Inflammatory macrophage (primary cell): ENCODE measurements at places on chromosomes 4 and X.

DNA sequence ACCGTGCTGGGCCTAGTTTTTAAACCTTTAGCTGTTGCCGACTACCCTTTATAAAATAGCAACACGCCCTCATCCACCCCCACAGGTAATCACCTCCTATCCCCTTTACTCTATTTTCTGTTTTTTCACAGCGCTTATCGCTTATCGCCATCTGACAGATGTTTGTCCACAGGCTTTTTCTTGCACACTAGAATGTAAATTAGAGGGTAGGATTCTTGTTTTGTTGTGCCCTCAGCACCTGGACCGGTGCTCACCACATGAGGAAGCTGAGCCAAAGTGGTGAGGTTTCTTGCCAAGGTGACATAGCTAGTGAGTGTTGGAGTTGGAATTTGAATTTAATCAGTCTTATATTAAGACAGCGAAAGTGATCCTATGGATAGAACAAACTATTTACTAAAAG is 2.9 kb upstream of the RBBP7 start:
- DNase-seq = no peak

GRCh38 chrX:70554081-70554480 is 109.4 kb downstream of the DLG3 start:
- peak; percentile 11 for DNase-seq

DNA sequence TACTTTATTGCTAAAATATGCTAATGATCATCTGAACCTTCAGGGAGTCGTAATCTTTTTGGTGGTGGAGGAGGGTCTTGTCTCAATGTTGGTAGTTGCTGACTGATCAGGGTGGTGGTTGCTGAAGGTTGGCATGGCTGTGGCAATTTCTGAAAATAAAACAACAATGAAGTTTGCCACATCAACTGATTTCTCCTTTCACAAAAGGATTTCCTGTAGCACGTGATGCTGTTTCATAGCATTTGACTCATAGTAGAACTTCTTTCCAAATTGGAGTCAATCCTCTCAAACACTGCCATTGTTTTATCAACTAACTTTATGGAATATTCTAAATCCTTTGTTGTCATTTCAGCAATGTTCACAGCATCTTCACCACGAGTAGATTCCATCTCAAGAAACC is 19.3 kb downstream of the DDIT4L start:
- no peak for DNase-seq

- DNase-seq = no peak
These were observed 53.6 kb downstream of the KLF3 start for GRCh38 chr4:38717604-38718003.

GRCh38 chr4:24928708-24929107 is 15.9 kb upstream of the CCDC149 start:
- peak; percentile 41 for DNase-seq

GRCh38 chr4:138788267-138788790 is 227.3 kb upstream of the NOCT start:
- no peak for DNase-seq

- no peak for DNase-seq
These were observed 89.1 kb downstream of the LARP7 start for GRCh38 chr4:112726041-112726440.

GRCh38 chr4:148563684-148564083 is 121.5 kb upstream of the NR3C2 start:
- no peak for DNase-seq

DNA sequence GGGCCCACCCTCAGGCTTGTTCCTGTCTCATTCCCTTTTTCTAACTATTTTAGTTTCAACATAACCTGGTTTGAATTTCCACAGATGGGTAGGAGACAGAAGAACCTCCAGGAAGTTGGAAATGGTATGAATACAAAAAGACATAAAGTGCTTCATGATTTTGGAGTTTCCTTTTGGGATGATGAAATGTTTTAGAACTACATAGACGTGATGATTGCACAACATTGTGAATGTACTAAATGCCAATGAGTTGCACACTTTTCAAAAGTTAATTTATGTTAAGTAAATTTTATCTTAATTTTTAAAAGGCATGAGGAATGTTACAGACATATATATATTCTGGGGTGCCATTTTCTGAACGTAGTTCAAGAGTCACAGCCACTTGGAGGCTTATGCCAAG is 41.1 kb upstream of the IBSP start:
- DNase-seq = no peak

GRCh38 chrX:45669715-45670340 is 469.2 kb upstream of the DIPK2B start:
- DNase-seq = no peak

GRCh38 chrX:15497865-15498264 is 2.7 kb upstream of the BMX start:
- peak; percentile 46 for DNase-seq

- no peak for DNase-seq
These were observed 526.3 kb downstream of the SPRY1 start for GRCh38 chr4:123922847-123923246.

DNA sequence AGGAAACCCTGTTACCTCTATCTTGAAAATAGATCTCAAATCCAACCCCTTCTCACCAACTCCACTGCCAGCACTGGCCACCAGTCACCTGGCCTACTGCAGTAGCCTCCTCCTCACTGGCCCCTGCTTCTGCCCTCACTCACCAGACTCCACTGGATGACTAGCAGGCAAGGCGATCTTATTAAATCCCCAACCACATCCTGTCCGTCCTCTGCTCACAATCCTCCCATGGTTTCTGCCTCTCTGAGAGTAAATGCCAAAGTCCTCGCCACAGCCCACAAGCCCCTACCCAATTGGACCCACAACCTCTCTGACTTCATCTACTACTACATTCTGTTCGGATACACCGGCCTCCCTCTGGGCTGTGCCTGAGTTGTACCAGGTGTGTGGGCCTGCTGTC is 5.4 kb upstream of the PIM2 start:
- DNase-seq = no peak

- no peak for DNase-seq
These were observed 58.2 kb downstream of the PDE5A start for GRCh38 chr4:119570401-119570800.

DNA sequence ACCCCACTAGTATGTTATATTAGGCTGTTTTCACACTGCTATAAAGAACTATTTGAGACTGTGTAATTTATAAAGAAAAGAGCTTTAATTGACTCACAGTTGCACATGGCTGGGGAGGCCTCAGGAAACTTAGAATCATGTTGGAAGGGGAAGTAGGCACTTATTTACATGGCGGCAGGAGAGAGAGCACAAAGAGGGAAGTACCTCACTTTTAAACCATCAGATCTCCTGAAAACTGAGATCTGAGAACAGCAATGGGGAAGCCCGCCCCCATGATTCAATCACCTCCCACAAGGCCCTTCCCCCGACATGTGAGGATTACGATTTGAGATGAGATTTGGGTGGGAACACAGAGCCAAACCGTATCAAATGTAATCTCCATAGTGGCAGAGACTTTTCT is 45.4 kb upstream of the XK start:
- no peak for DNase-seq

GRCh38 chr4:57182132-57182874 is 72.1 kb upstream of the IGFBP7 start:
- DNase-seq = no peak

DNA sequence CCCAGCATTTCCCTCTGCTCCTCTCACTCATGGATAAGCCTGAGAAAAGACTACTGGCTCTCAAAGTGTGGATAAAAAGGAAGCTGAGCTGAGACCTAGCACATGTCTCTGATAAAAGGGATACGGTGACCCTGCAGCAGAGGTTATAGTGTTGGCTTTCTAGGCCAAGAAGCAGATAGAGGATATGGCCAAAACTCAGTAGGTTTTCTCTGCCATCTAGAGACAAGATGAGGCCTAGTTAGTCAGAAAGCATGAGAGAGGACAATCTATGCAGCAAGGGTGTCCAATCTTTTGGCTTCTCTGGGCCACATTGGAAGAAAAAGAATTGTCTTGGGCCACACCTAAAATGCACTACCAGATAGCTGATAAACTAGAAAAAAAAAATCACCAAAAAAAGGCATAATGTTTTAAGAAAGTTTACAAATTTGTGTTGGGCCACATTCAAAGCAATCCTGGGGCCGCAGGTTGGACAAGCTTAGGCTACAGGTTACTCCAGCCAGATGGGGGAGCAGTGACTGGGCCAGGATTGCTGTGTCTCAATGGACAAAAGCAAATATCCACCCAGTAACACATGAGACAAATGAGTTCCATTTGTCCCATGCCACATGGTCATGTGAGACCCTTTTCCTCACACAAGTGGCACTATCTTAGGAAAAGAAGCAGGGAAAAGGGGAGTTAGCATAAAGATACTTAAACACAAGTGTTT is 411.4 kb downstream of the INPP4B start:
- DNase-seq = no peak

DNA sequence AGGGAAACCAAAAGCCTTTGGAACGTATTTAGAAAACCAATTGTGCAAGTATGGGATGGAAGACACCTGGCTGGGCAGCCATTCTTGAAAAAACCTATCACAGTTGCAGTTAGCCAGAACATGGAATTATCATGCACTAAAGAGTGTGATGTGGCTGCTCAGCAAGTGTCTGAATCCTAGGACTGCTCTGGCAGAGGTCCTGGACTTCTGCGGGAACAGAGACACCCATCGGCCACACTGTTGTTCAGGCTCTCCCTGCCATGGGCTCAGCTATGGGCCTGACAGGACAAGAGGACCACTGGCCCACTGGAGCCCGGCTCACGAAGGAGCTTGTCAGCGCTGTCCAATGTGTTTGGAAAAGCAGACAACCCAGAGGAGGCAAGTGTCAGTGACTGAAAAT is 115.7 kb upstream of the GPC4 start:
- DNase-seq = no peak

GRCh38 chr4:43132010-43132582 is 239.6 kb downstream of the GRXCR1 start:
- peak; percentile 22 for DNase-seq

GRCh38 chr4:173337463-173337862 is 3.3 kb upstream of the HMGB2 start:
- DNase-seq = no peak

- no peak for DNase-seq
These were observed 113.3 kb downstream of the ELOVL6 start for GRCh38 chr4:110085131-110085530.

GRCh38 chrX:3219667-3220066 is 126.8 kb downstream of the MXRA5 start:
- DNase-seq = no peak

DNA sequence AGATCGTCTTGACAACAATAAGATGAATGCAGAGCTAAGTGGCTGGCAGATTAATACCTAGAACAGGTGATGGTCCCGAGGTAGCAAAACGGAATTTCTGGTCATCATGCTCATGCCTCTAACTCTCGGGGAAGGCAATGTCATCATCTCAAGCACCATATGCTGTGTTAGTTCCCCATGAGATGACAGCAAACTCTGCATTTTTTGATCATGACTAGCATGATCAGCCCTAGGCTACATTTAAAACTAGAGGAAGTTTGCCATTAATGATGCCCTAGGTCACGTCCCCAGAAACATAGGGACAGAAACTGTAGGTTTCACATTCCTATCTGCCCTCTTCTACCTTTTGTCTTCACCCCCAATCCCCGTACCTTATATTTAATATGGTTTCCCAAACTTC is 11.6 kb downstream of the LPAR4 start:
- DNase-seq = no peak

DNA sequence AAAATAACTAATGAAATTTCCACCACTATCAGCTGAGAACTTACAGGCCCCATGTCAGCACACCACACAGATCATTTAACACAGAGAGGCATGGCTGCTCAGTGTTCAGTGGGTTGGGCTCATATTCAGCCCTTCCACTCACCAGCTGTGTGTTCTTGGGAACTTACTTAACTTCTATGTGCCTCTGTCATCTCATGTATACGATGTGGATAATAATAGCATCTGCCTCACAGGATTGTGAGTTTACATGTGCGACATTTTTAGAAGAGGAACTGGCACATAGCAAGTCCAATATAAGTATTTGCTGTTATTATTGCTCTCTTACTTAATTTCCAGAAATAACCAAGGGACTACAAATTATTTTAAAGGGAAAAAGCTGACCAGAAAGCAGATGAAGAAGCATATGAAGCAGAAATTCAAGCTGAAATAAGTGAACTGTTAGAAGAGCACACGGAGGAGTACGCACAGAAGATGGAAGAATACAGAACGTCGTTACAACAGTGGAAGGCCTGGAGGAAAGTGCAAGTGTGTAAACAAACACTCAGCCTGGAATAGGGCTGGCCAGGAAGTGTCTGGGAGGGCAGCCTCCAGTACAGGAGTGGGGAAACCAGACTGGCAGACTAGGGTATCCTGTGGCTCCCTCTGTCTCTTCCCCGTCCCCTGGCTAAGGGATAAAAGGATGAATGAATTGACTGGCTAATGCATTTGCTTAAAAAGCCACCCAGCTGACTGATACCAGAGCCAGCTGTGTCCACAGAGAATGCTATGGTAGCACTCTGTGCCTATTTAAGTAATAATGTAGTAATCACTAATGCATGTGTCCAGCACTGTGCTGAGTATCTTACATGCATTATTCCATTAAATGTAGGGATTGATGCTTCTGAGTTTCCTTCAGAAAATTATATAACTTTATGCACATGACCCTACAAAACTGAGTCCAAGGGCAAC is 67.1 kb downstream of the CC2D2A start:
- DNase-seq = no peak

GRCh38 chr4:38663801-38664705 is at the start of gene KLF3:
TSS of gene KLF3 (plus strand) at chr4:38664199. CDS start at chr4:38680626, 16,427 bp downstream.
- DNase-seq = peak; percentile 83

DNA sequence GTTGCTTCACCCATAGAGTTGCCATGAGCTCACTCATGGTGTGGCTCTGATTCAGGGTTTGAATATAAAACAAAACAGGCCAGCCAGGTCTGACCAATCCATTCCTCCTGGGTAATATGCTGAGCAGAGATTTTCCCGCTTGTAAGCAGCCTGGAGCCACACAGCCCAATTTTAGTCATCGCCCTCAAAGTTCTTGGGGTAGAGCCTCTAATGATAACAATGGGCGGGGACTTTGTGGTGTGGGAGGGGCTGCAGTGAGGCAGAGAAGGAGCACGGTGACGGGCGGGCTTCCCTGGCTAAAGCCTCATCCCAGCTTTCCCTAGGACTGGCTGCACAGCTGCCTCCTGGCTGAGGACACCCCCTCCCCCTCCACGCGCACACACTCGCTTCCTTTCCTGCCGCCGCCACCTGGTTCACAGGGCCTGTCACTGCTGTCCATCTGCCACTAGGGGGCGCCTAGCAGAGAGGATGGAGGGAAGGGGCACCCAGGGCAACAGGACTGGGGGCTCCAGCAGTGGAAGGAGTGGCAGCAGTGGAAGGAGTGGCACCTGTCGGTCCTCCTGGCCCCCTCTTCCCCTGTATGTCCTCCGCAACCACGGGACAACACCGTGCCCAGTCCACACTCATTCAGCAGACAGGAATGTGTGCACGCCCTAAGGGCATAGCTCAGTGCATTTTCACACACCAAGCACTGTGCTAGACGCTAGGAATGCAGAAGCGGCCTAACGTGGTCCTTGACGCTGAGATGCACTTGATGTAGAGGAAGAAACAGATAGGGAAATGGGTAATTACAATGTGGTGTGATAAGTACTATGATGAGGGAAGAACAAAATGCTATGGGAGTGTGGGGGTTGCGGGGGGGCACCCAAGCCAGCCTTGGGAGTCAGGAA is 26.8 kb downstream of the PRPS1 start:
- no peak for DNase-seq
